ENCODE measurements at places on chromosomes 6 and 20. TPM values are rescaled to one million over a fixed set of nuclear protein-coding genes. Genes with fewer than 3 reads are reported as not detected.
A peak's percentile ranks its signal among the peaks of the same experiment; 100 is the strongest.

DNA sequence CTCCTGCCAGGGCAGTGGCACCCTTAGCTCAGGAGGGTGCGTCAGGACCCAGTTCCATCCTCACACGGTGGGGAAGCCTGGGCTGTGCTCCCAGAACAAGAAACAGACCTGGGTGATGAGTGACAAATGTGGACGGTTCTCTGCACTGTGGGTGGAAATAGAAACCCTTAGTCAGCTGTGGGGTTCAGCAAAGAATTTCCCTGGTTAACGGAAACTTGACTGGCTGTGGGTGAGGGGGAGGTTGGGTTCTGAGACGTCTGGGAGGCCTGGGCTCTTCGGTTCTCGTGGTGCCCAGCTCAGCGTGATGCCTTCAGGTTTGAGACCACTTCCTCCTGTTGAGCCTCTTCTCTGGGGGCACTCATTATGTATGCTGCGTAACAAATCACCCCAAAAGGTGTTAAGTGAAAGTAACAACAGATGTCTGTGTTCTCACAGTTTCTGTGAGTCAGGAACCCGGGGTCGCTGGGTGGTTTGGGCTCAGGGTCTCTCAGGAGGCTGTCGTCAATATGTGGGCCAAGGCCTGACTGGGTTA, 53.1 kb upstream of the FAM83D start:
- peaks cover 72% of the 10 kb centered on the region for H3K4me1 ChIP-seq
- H3K27me3 ChIP-seq = no peaks in the 10 kb centered on the region
- H3K36me3 ChIP-seq = no peaks in the 10 kb centered on the region
- peak overlapping the region; percentile 85 for H3K27ac ChIP-seq
- peak overlapping the region; percentile 21 for H3K4me3 ChIP-seq

- no peak overlapping the region for H3K27ac ChIP-seq
- H3K36me3 ChIP-seq = no peaks in the 10 kb centered on the region
- DNase-seq = no peak
- no peaks in the 10 kb centered on the region for H3K4me1 ChIP-seq
- no peaks in the 10 kb centered on the region for H3K27me3 ChIP-seq
Observed at GRCh38 chr6:106608080-106608668, 21.1 kb downstream of the RTN4IP1 start.

DNA sequence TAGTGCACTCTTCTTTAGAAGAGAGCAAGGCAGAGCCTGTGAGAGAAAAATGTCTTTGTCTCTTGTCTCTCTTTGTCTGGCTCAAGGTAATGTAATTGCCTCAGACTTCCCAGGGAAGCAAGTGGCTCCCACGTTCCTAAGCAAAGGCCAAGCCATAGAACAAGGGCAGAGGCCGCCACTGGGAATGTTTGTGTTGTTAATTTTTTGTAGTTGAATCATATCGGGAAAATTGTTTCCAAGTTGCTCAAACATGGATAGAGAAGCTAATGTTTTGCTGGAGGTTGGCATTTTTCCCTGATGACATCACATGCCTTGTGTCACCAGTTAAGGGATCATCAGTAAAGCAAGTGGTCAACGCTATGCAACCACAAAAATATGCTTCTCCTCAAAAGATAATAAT, 211.5 kb upstream of the FOXA2 start:
- H3K27me3 ChIP-seq = no peaks in the 10 kb centered on the region
- no peaks in the 10 kb centered on the region for H3K36me3 ChIP-seq
- no peak for DNase-seq
- H3K27ac ChIP-seq = no peak overlapping the region
- H3K4me3 ChIP-seq = no peak overlapping the region

GRCh38 chr20:4328541-4328940, 313.2 kb upstream of the RNF24 start:
- H3K27ac ChIP-seq = no peak overlapping the region
- H3K4me1 ChIP-seq = no peaks in the 10 kb centered on the region
- no peaks in the 10 kb centered on the region for H3K27me3 ChIP-seq
- H3K4me3 ChIP-seq = no peak overlapping the region
- no peaks in the 10 kb centered on the region for H3K36me3 ChIP-seq

FKBP1C gene
- 0.84 TPM for total RNA-seq

- H3K36me3 ChIP-seq = no peaks in the 10 kb centered on the region
- H3K4me3 ChIP-seq = no peak overlapping the region
- no peaks in the 10 kb centered on the region for H3K27me3 ChIP-seq
- no peak for DNase-seq
- no peaks in the 10 kb centered on the region for H3K4me1 ChIP-seq
Observed at GRCh38 chr6:66184091-66184490, 477.1 kb upstream of the EYS start.

All from CD8-positive, alpha-beta memory T cell (primary cell).